ENCODE measurements at places on chromosomes 2 and 18.
A peak's percentile ranks its signal among the peaks of the same experiment; 100 is the strongest.

DNA sequence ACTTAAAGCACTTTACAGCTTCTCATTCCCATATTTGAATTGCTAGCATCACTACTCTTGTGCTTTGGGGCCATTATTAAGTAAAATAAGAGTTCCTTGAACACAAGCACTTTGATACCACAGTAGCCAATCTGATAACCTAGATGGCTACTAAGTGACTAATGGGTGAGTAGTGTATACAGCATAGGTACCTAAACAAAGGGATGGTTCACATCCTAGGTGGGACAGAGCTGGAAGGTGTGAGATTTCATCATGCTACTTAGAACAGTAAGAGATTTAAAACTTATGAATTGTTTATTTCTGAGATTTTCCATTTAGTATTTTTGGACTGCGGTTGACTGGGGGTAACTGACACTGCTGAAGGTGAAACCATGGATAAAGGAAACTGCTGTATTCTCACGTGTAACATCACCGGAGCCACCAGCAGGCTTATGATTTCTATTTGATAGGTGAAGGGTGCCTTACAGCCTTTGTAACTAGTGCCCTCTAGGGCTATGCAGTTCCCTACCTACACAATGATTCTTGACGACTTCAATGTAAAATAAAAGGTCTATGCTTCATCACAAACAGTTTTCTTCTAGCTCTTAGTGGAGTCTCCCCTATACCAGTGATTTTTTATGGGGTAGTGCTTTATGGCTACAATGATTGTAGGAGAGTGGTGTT is 22.1 kb upstream of the CRIM1 start:
- no peak for ATAC-seq

GRCh38 chr18:58269931-58270330 is 225.9 kb downstream of the NEDD4L start:
- no peak for ATAC-seq

- ATAC-seq, result no peak
Observed at GRCh38 chr18:12726774-12727550, 24.1 kb downstream of the PSMG2 start.

GRCh38 chr2:45224321-45224992 is 215.2 kb upstream of the SIX2 start:
- peak; percentile 27 for ATAC-seq

GRCh38 chr2:5385596-5385995 is 306.6 kb upstream of the SOX11 start:
- no peak for ATAC-seq

GRCh38 chr2:667332-667999 is 9.7 kb downstream of the TMEM18 start:
- no peak for ATAC-seq

DNA sequence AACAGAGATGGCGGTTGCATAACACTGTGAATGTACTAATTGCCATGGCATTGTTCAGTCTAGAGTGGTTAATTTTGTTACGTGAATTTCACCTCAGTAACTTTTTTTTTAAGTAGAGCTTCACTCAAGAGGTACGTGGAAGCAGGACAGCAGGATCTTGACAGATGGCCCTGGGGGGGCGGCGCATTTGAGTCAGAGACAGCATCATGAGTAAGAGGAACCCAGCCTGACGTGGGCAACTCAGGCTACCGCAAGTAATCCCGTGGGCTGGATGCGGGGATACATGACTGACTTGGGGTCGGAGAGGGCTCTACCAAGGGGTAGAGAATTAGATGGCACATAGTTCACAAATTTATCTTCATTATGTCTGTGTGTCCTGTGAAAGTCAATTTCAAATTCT is 38.1 kb upstream of the DAPL1 start:
- no peak for ATAC-seq

DNA sequence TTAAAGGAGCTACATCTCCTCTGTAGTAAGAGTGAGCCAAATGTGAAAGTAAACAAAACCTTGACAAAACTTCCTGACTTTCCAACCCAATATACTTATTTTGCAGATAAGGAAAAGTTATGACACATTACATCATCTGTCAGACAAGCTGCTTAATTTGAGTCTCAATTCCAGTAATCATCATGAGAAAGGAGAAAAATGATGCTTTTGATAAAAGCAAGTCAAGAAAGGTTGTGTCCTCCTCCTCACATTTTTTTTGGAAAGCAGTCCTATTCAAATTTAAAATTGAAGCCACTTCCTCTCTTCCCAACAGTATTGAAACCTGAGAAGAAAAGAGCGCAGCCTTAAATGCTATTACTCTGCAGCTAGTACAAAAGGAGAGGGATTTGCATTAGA is 519.6 kb downstream of the LRP1B start:
- no peak for ATAC-seq

- ATAC-seq, result peak; percentile 40
Observed at GRCh38 chr2:75560022-75560767, 544 bp downstream of the EVA1A start.

All from stimulated activated memory B cell treated with anti-CD40 and anti-IgM and Interleukin-4, amounts not matched to agents 10 μg/mL and 1 μg/mL and 100 μg/mL, for 72 hours (primary cell).